ENCODE measurements at places on chromosomes 2 and 18. TPM values are rescaled to one million over a fixed set of nuclear protein-coding genes. Genes with fewer than 3 reads are reported as not detected.

MOB4 gene
- 19.5 TPM for total RNA-seq

MSTN gene
- total RNA-seq, result not detected

ABCG8 gene
- total RNA-seq, result 0.23 TPM

NPHP1 gene
- 1.0 TPM for total RNA-seq

- no peak for DNase-seq
- H3K4me1 ChIP-seq, result peaks cover 13% of the 10 kb centered on the region
- H3K27me3 ChIP-seq, result no peaks in the 10 kb centered on the region
- H3K27ac ChIP-seq, result no peak overlapping the region
- H3K36me3 ChIP-seq, result peaks cover 16% of the 10 kb centered on the region
These were observed 6.3 kb downstream of the RNPEPL1 start for GRCh38 chr2:240574386-240575100.

GRCh38 chr18:37538526-37539205, 26.9 kb downstream of the CELF4 start:
- no peak overlapping the region for H3K27ac ChIP-seq
- no peaks in the 10 kb centered on the region for H3K4me1 ChIP-seq
- H3K4me3 ChIP-seq, result no peak overlapping the region
- no peaks in the 10 kb centered on the region for H3K36me3 ChIP-seq
- no peak for DNase-seq

GRCh38 chr2:100038011-100038410, 104.4 kb downstream of the AFF3 start:
- no peaks in the 10 kb centered on the region for H3K27me3 ChIP-seq
- no peaks in the 10 kb centered on the region for H3K36me3 ChIP-seq
- H3K4me3 ChIP-seq, result no peak overlapping the region
- no peaks in the 10 kb centered on the region for H3K4me1 ChIP-seq
- DNase-seq, result no peak
- no peak overlapping the region for H3K27ac ChIP-seq

- H3K27ac ChIP-seq, result no peak overlapping the region
- H3K36me3 ChIP-seq, result no peaks in the 10 kb centered on the region
- no peak for DNase-seq
- H3K4me3 ChIP-seq, result no peak overlapping the region
- peaks cover 19% of the 10 kb centered on the region for H3K27me3 ChIP-seq
These were observed 64.2 kb upstream of the ITGB6 start for GRCh38 chr2:160264308-160264707.

GRCh38 chr2:220348206-220348605, 720.8 kb downstream of the SLC4A3 start:
- H3K36me3 ChIP-seq, result no peaks in the 10 kb centered on the region
- no peaks in the 10 kb centered on the region for H3K4me1 ChIP-seq
- no peak for DNase-seq

DNA sequence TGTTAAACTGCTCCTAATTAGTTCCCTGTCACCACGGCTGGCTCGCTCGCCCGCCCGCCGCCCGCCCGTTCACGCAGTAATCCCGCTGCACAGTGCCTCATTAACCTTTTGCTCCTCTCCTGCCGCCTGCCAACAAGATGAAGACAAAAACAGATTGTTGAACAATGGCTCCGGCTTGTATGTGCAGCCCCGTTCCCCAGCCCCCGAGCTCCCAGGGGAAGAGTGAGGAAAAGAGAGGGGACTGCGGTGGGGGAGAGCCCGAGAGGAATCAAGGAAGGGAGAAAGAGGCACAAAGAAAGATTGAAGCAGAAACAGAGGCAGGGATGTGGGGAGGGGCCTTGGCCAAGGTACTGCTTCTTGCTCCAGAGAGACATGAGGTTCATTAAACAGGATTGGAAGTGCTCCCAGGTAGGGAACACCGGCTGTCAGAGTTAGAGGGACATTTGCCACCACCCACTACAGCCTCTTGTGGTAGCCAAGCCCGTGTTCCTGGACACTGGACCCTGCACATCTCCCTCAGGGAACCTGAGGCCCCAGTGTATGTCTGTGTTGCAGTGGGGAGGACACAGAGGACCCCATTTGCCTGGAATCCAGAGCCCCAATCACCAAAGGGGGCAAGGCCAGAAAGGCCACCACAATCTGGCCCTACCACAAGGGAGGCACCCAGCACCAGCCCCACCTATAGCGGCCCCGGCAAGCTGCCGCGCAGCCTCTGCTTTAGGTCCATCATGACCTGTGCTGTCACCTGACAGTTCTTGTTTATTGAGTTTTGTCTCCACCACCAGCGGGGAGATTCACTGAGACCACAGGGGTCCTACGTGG, 38.1 kb downstream of the EMX1 start:
- DNase-seq, result no peak
- no peak overlapping the region for H3K4me3 ChIP-seq
- no peaks in the 10 kb centered on the region for H3K36me3 ChIP-seq
- no peak overlapping the region for H3K27ac ChIP-seq
- no peaks in the 10 kb centered on the region for H3K27me3 ChIP-seq

DNA sequence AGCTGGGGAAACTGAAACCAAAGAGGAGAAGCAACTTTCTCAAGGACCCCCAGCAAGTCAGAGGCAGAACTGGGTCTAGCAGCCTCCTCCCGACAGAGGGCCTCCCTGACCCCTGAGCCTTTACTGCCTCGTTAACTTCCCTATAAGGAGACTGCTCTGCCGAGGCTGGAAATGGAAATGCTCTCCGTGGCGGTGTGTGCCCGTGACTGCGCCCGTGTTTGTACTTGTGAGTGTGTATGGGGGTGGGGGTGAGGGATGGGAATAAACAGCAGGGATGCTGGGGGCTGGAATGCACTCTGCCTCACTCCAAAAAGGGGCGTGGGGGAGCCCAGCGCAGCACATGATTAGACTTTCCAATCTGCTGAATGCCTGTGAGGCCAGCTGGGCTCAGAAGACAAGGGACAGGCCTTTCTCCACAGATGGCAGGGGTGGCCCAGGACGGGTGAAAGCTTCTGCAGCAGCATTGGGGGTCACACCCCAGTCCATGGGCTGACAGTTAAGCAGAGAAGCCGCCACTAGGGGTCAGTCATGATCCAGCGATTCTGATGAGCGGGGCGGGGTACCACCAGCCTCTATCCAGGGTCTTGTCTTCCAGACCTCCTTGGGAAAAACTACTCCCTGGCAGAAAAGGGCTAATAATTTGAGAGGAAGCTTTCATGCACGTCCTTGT, 26.8 kb downstream of the MPHOSPH10 start:
- no peak overlapping the region for H3K4me3 ChIP-seq
- peak; percentile 22 for DNase-seq
- no peak overlapping the region for H3K27ac ChIP-seq
- no peaks in the 10 kb centered on the region for H3K36me3 ChIP-seq
- no peaks in the 10 kb centered on the region for H3K4me1 ChIP-seq

GRCh38 chr2:2913601-2914120, 464.0 kb downstream of the EIPR1 start:
- H3K27ac ChIP-seq, result no peak overlapping the region
- no peaks in the 10 kb centered on the region for H3K36me3 ChIP-seq
- H3K4me1 ChIP-seq, result no peaks in the 10 kb centered on the region
- no peak for DNase-seq
- H3K27me3 ChIP-seq, result no peaks in the 10 kb centered on the region

GRCh38 chr18:32769586-32770053, 3.2 kb downstream of the KLHL14 start:
- H3K27me3 ChIP-seq, result peaks cover 53% of the 10 kb centered on the region
- no peak overlapping the region for H3K27ac ChIP-seq
- H3K36me3 ChIP-seq, result no peaks in the 10 kb centered on the region
- no peaks in the 10 kb centered on the region for H3K4me1 ChIP-seq
- no peak overlapping the region for H3K4me3 ChIP-seq
- no peak for DNase-seq

DNA sequence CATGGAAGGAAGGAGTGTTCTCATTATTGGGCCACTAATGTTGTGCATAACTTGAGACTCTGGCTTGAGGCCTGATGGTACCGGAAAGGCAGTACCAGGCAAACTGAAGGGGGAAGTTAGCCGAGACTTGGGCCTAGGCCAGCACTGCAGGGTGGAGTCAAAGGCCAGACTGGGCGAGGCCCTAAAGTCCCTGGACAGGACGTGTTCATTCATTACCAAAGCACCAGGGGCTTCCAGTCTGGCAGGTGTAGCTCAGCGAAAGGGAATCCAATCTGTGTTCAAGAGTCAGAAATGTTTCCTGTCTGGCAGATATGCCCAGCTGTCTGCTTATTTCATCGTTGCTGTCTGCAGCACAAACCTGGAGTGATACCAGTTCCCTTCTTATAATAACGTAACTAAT, 4.7 kb upstream of the ITSN2 start:
- H3K27me3 ChIP-seq, result peaks cover 2% of the 10 kb centered on the region
- no peak overlapping the region for H3K27ac ChIP-seq

- no peak for DNase-seq
- peak overlapping the region; percentile 97 for H3K4me3 ChIP-seq
- peak overlapping the region; percentile 95 for H3K27ac ChIP-seq
- H3K36me3 ChIP-seq, result peaks cover 50% of the 10 kb centered on the region
These were observed 473 bp downstream of the HJURP start for GRCh38 chr2:233853883-233854240.

GRCh38 chr2:239108459-239108858, 260.6 kb downstream of the TWIST2 start:
- peaks cover 19% of the 10 kb centered on the region for H3K36me3 ChIP-seq
- no peaks in the 10 kb centered on the region for H3K4me1 ChIP-seq
- no peak overlapping the region for H3K27ac ChIP-seq
- DNase-seq, result no peak
- no peak overlapping the region for H3K4me3 ChIP-seq
- no peaks in the 10 kb centered on the region for H3K27me3 ChIP-seq

DNA sequence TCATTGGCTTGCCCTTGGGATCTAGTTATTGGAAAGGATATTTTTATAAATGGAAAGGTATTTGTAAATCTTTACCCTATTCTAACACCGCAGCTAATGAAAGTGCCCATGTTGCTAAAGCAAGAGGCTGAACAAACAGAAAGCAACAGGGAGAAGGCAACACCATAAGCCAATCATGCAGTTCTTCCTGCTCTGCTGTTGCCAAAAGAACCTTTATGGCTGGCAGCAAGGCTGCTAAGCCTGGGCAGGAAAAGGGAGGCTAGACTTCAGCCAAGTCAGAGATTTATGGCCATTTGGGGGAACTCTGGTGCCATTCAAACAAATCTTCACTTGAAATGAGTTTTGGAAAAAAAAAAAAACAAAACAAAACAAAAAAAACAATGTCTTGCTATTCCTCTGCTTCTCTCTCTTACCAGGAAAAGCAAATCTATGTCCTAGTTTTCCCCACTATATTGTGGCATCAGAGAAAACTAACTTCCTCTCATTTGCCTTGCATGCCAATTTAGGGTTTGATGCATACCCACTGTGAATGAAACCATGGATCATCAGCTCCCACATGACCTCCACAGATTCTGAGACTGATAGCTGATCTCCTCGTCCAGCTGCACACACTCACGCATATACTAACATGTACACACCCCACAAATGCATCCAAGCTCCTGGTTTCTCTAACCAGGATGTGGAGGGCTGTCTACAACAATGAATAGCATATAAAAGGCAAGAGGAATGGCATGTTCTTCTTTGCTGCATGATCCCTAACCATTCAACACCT, 179.3 kb downstream of the C1D start:
- H3K36me3 ChIP-seq, result no peaks in the 10 kb centered on the region
- no peak overlapping the region for H3K27ac ChIP-seq
- no peak for DNase-seq
- no peaks in the 10 kb centered on the region for H3K4me1 ChIP-seq

DNA sequence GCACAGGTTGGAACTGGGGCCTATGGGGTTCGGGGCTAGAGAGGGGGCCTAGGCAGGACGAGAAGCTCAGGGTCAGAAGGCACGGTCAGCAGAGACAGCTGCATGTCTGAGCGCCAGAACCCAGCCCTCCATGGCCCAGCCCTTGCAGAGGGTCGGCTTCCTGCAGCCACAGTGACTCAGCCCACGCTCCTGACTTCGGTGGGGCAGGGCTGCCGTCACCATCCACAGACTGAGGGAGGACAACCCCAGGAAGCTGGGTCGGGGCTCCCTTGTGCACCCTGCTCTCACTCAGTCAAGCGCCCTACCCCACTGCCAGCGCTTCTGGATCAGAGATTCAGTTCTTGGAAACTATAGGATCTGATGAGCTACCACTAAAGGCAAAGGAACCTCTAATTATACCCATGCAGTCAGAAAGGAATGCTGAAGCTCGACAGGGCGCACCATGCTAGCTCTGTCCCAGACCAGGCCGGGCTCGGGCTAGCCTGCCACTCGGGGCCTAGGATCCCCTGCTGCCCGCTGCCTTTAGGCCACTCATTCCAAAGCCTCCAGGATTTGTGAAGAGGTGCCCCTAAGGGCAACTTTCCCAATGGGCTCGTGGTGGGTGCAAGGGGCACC, 3.0 kb downstream of the ACTR1B start:
- peaks cover 28% of the 10 kb centered on the region for H3K4me1 ChIP-seq
- DNase-seq, result no peak
- no peak overlapping the region for H3K4me3 ChIP-seq
- peak overlapping the region; percentile 98 for H3K27ac ChIP-seq
- no peaks in the 10 kb centered on the region for H3K27me3 ChIP-seq

- no peak overlapping the region for H3K27ac ChIP-seq
- peaks cover 7% of the 10 kb centered on the region for H3K4me1 ChIP-seq
- no peak overlapping the region for H3K4me3 ChIP-seq
- no peaks in the 10 kb centered on the region for H3K36me3 ChIP-seq
- DNase-seq, result no peak
- peaks cover 21% of the 10 kb centered on the region for H3K27me3 ChIP-seq
These were observed 77.2 kb upstream of the TLK1 start for GRCh38 chr2:171237751-171238505.

- no peak overlapping the region for H3K27ac ChIP-seq
- no peak for DNase-seq
- H3K36me3 ChIP-seq, result no peaks in the 10 kb centered on the region
- H3K27me3 ChIP-seq, result peaks cover 8% of the 10 kb centered on the region
- no peaks in the 10 kb centered on the region for H3K4me1 ChIP-seq
- H3K4me3 ChIP-seq, result no peak overlapping the region
These were observed 71.8 kb upstream of the HS6ST1 start for GRCh38 chr2:128390256-128390990.
